ENCODE measurements at places on chromosomes 7 and 10. TPM values are rescaled to one million over a fixed set of nuclear protein-coding genes. Genes with fewer than 3 reads are reported as not detected.

GRCh38 chr7:129649128-129649690 is 37.7 kb downstream of the NRF1 start:
- no peak for DNase-seq

DNA sequence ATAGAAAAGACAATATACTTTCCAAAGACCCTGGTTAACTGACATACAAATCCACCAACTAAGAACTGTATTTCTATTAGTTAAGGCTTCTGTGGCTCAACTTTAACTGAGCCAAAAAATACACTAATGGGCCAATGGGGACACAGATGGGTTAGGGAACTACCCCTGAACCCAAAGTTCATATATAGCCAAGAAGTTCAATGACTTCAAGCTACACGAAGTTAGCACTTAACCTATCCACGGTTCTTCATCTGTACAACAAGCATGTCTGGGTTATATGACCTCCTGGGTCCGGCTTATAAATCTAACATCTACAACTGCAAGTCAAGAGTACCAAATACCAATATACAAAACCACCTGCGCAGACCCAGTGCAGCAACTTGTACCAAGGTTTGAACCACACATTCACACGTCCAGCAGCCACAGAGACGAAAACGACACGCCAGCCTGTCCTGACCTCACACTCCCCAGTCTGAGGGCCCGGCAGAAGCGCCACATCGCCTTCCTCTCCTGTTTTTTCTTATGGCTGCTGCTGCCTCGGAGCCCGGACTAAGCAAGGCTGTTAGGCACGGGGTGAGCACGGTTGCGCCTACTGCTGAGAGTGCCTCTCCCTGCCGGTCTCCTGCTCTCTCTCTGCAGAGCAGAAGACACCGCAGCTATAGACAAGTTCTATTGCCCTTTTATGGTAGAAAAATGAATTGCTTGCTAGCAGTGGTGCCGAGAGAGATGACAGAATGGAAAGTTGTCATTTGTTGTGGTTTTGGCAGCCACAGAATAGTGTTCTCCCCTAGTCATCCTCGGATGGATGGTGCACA is 86.3 kb downstream of the RNF216 start:
- no peak for DNase-seq

DNA sequence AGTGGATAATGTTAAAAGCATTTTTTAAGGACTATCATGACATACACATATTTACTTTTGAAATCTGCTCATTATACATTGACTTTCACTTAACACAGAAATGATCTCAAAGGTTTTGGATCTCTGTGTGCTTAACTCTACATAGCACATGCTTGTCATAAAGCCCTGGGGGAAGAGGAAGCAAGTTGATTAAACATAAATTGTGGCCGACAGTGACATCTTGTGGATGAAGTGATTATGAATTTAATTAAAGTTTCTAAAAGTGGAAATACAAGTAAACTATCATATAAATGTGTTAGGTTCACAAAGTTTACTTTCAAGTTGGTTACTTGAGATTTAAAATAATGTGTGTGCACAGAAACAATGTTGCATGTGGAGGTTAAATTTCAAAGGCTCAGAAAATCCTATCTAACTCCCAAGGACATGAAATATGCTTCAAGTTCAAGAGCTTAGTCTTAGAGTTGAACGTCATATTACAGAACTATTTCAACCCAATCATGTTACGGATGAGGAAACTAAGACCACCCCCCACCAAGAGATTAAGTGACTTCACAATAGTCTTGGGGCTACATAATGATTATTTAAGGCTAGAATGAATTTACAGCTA is 1247.8 kb downstream of the GATA3 start:
- no peak for DNase-seq

Gene PNLIPRP2
- 11.9 TPM for total RNA-seq

DNA sequence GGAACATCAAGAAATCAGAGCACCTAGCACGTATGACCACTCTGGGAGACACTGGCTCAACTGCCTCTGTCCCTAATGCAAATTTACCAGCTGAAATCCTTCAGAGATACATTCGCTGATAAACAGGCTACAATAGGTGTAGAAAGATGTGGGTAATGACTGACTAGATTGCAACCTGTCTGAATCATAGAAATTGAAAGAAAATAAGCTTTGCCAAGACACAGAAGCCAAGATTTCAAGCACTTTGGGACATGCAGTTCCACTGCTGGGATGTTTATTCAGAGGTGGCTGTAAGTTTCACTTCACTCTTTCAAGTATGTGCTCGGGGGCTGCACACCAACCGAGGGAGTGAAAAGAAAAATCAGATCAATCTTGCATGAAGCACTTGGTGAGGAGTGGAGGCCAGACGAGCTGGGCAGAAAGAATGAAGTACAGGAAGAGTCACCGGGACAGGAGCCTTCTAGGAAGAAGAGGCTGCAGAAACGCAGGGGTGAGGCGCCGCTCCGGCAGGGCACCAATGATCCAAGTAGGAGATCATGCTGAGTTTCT is 276.7 kb downstream of the PARD3 start:
- DNase-seq: no peak

GRCh38 chr10:126122881-126123280 is 226.5 kb downstream of the FANK1 start:
- DNase-seq: peak; percentile 34

Gene AGAP4
- total RNA-seq: 57.4 TPM

DNA sequence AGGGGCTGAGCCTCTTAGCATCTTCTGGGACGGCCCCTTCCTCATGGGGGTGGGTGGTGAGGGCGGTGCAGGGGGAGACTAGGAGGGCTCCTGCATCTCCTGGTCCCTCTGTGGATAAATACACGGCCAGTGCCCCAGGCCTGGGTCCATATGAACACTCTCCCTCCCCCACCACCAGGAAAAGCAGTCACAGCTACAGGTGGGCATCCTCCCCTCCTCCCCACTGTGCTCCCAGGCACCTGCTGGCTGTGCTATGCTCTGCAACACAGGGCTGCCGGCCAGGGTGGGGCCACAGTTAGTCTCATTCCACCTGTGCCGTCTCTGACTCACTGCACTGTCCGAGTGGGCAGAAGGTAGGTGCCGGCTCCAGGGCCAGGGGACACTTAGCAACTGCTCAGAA is 87.3 kb upstream of the INSIG1 start:
- DNase-seq: no peak

GRCh38 chr10:10910634-10911033 is 107.0 kb upstream of the CELF2 start:
- DNase-seq: no peak

GRCh38 chr7:1230411-1231213 is 2.1 kb upstream of the UNCX start:
- DNase-seq: no peak

- DNase-seq: peak; percentile 74
Measured at GRCh38 chr7:601595-602340, 82.1 kb upstream of the PDGFA start.

DNA sequence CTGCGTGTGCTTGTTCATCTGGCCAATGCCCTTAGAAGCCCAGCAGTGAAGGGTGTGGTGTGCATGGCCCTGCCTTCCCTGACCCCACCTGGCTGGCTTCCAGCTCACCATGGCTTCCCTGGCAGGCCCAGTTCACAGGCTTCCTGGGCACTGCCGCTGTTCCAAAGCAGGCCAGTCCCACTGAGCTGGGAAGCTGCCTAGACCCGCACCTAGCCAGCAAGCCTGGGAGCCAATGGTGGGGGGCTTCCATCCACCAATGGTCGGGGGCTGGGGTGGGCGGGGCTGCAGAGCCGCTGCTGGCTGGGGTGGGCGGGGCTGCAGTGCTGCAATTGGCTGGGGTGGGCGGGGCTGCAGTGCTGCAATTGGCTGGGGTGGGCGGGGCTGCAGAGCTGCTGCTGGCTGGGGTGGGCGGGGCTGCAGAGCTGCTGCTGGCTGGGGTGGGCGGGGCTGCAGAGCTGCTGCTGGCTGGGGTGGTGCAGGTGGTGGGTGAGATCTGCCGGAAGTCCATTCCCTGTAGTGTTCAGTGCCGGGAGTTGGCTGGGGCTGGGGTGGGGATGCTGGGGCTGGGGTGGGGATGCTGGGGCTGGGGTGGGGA is 12.4 kb downstream of the CALY start:
- DNase-seq: peak; percentile 92

- DNase-seq: no peak
Measured at GRCh38 chr7:154968336-154969001, 34.5 kb downstream of the PAXIP1 start.

- DNase-seq: no peak
Measured at GRCh38 chr7:84612981-84613681, 418.5 kb upstream of the SEMA3A start.
